Neuronal stem cell (in vitro differentiated cells): ENCODE measurements at places on chromosomes 1 and 21.
A peak's percentile ranks its signal among the peaks of the same experiment; 100 is the strongest.

GRCh38 chr1:118143831-118144230 is 41.2 kb downstream of the SPAG17 start:
- no peak overlapping the region for H3K4me3 ChIP-seq
- DNase-seq, result no peak
- H3K36me3 ChIP-seq, result no peaks in the 10 kb centered on the region
- H3K27ac ChIP-seq, result no peak overlapping the region
- H3K4me1 ChIP-seq, result peaks cover 1% of the 10 kb centered on the region

GRCh38 chr1:119611701-119612113 is 36.4 kb downstream of the ZNF697 start:
- no peaks in the 10 kb centered on the region for H3K36me3 ChIP-seq
- no peak overlapping the region for H3K4me3 ChIP-seq
- DNase-seq, result peak; percentile 62
- no peak overlapping the region for H3K27ac ChIP-seq

GRCh38 chr1:231679109-231679508 is 52.5 kb downstream of the DISC1 start:
- H3K4me1 ChIP-seq, result no peaks in the 10 kb centered on the region
- H3K27me3 ChIP-seq, result no peaks in the 10 kb centered on the region
- no peak overlapping the region for H3K27ac ChIP-seq
- no peak overlapping the region for H3K4me3 ChIP-seq
- no peaks in the 10 kb centered on the region for H3K36me3 ChIP-seq

DNA sequence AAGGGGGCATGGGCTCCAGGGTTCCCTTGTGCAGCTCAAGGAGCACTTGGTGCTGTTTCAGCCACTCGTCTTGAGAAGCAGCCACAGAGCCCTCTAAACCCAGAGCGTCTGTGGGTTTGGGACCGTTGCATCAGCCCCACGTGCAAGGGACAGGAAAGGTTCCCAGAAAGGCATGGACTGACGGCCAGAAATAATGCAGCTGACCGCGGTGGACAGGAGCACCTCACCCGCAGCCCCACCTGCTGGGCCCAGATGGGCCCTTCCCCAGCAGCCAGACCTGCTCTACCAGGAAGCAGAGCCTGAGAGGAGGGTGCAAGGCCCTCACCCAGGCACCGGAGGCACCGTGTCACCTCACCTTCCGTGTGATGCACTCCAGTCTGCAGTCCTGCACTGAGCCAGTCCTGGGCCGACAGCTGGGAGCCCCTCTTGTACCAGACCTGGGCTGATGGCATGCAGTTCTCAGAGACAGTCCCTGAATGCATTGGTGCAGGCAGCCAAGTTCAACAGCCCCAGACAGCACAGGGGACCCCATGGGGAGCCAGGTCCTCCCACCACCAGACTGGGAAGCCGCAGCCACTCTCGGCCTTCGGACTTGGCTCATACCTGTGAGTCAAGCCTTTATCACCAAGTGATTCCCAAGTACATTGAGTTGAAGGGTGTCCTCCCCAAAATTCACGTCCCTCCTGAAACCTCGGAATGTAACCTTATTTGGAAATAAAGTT is 4.8 kb upstream of the TFF3 start:
- no peak overlapping the region for H3K4me3 ChIP-seq
- peaks cover 9% of the 10 kb centered on the region for H3K4me1 ChIP-seq
- H3K36me3 ChIP-seq, result no peaks in the 10 kb centered on the region
- no peak for DNase-seq
- no peak overlapping the region for H3K27ac ChIP-seq

DNA sequence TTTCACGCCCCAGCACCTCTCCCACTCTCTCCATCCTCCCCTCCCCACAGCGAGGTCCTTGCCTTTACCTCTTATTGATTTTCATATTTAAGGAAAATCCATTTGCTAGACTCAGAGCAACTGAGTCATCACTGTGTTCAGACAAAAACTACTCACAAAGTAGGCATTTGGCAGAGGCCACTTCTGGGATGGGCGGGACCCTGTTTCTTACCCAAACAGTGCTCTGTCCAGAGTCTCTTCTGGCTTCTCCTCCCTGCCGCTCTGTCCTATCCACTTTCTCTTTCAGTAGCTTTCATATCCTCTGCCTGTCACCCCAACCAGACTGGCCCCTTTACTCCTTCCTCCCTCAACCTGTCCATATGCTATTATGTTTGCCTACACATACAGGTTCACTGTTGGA is 2.4 kb upstream of the NAV1 start:
- no peak for DNase-seq
- H3K27me3 ChIP-seq, result peaks cover 3% of the 10 kb centered on the region
- no peaks in the 10 kb centered on the region for H3K36me3 ChIP-seq
- no peak overlapping the region for H3K4me3 ChIP-seq
- no peak overlapping the region for H3K27ac ChIP-seq
- H3K4me1 ChIP-seq, result peaks cover 16% of the 10 kb centered on the region

DNA sequence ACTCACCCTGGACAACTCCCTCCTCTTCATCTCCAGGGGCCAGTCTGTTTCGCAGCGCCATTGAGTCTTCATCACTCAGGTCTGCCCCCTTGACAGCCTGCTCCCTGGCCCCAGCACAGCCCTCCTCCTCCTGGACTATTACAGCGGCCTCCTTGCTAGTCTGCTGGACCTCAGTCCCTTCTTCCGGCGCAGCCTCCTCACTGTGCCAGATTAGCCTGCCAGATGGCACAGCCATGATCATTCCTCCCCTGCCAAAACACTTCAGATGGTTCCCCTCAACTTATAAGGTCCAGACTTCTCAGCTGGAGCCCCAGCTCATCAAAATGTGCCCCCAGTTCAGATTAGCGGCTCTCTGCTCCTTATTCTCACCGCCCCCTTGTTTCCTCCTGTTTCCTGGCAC is 7.0 kb upstream of the CELSR2 start:
- DNase-seq, result no peak
- peaks cover 30% of the 10 kb centered on the region for H3K36me3 ChIP-seq
- no peaks in the 10 kb centered on the region for H3K27me3 ChIP-seq

DNA sequence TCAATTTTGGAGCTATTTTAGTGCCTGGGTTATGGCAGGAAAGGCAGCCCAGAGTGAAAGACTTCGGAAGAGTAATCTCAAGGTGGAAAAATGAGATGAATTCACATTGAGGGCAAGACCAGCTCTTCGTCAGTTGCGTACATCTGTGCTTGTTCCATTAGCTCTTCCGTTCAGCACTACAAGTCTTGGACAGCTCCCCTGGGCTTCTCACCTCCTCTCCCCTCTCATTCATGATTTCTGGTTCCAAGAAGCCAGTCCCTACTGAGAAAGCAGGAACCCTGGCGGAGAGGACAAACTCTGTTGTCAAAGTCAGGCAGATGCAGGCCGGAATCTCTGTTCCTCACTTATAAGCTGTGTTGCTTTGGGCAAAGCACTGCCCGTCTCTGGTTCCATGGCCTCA is 76.5 kb downstream of the ACTL8 start:
- H3K4me1 ChIP-seq, result no peaks in the 10 kb centered on the region
- peak; percentile 75 for DNase-seq
- H3K36me3 ChIP-seq, result no peaks in the 10 kb centered on the region
- H3K4me3 ChIP-seq, result no peak overlapping the region
- no peak overlapping the region for H3K27ac ChIP-seq

DNA sequence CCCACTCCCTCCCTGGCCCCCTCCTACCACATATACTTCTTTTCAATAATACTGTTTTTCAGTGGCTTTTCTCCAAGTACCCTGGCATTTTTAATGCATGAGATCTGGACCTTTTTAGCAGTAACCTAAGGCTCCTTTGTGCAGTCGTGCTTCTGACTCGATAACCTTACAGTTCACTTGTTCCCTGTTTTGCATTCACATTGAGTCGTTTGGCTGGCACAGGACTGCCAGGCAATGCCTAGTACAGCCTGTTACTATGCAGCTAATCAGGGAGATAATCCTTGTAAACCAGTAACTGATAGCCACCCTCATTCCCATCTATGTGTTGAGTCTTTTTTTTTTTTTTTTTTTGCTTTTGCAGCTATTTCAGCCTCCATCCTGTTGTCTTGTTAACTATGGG is 3.7 kb downstream of the ATP1B1 start:
- H3K36me3 ChIP-seq, result peaks cover 2% of the 10 kb centered on the region
- H3K27me3 ChIP-seq, result no peaks in the 10 kb centered on the region
- H3K4me1 ChIP-seq, result peaks cover 27% of the 10 kb centered on the region
- no peak for DNase-seq
- H3K27ac ChIP-seq, result no peak overlapping the region

DNA sequence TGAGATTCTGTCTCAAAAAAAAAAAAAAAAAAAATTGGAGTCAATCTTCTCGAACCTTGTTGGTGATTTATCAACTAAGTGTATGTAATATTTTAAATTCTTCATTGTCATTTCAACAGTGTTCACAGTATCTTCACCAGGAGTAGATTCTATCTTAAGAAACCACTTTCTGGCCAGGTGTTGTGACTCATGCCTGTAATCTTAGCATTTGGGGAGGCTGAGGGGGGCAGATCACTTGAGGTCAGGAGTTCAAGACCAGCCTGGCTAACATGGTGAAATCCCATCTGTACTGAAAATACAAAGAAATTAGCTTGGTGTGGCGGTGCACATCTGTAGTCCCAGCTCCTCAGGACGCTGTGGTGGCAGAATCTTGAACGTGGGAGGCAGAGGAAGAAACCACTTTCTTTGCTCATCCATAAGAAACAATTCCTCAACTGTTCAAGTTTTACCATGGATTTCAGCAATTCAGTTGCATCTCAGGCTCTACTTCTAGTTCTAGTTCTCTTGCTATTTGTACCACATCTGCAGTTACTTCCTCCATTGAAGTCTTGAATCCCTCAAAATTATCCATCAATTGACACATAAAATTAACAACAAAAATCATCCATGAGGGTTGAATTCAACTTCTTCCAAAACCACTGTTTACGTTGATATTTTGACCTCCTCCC is 30.4 kb upstream of the EYA3 start:
- H3K4me1 ChIP-seq, result no peaks in the 10 kb centered on the region
- no peak overlapping the region for H3K4me3 ChIP-seq
- H3K27ac ChIP-seq, result no peak overlapping the region

DNA sequence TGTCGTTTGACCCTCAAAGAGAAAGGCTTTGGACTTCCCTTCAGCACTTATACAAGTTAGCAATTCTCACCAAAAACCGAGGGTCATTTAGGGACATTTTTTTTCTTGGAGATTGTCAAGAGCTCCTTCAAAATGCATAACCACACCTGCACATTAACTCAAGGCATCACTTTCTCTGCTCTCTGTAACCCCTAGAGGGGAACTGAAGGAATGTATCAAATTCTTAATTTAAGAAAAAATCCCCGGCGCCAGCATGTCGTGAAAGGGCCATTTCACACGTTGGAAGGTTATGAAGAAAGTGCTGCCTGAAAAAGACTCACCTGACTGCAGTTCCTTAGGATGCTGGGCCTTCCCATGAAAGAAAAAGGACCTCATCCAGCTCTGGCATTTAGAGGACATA is 131.6 kb upstream of the ZC3H12A start:
- no peaks in the 10 kb centered on the region for H3K27me3 ChIP-seq
- H3K4me3 ChIP-seq, result no peak overlapping the region
- no peak for DNase-seq
- H3K27ac ChIP-seq, result no peak overlapping the region
- H3K4me1 ChIP-seq, result peaks cover 6% of the 10 kb centered on the region
- H3K36me3 ChIP-seq, result no peaks in the 10 kb centered on the region

DNA sequence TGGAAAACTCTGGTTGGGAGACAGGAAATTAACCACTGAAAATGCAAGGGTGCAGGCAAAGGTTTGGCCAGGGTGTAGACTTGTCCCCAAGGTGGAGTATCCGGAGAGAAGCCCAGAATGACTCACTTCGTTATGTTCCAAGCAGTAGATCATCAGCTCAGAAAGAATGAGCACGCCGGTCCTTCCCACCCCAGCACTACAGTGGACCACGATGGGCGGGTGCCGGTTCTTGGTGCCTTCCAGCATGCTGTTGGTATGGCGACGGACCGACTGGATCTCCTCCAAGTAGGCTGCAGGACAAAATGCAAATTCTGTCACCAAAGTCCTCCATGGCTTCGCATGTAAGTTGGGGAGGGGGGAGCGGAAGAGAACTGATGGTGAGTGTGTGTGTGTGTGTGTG is 83.4 kb downstream of the SMYD2 start:
- peaks cover 76% of the 10 kb centered on the region for H3K36me3 ChIP-seq
- H3K4me1 ChIP-seq, result peaks cover 2% of the 10 kb centered on the region
- no peak overlapping the region for H3K27ac ChIP-seq
- DNase-seq, result no peak
- H3K27me3 ChIP-seq, result no peaks in the 10 kb centered on the region

- H3K36me3 ChIP-seq, result no peaks in the 10 kb centered on the region
- no peak overlapping the region for H3K27ac ChIP-seq
- peaks cover 6% of the 10 kb centered on the region for H3K4me1 ChIP-seq
- no peak overlapping the region for H3K4me3 ChIP-seq
Measured at GRCh38 chr21:45179568-45180245, 105.3 kb downstream of the ADARB1 start.

DNA sequence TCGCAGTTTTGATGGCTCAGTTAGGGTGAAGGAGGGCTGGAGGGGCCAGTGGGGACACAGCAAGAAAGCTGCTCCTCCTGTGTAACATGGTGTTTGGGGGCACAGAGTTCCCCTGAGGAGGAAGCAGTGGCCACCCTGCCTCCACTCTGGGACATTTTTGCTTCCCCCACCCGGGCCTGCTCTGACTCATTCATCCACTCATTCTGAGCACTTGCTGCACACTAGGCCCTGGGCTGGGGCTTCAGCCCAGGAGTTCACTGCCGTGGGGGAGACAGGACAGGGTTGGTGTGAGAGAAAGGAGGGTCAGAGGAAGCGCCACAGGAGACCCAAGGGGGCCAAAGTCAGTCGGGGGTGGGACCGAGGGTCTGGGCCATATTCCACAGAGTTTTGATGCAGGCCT is 41.4 kb upstream of the ACOT11 start:
- no peak for DNase-seq
- H3K36me3 ChIP-seq, result no peaks in the 10 kb centered on the region
- H3K4me3 ChIP-seq, result no peak overlapping the region

GRCh38 chr1:111568160-111568647 is 51.4 kb upstream of the RAP1A start:
- H3K4me1 ChIP-seq, result no peaks in the 10 kb centered on the region
- H3K36me3 ChIP-seq, result no peaks in the 10 kb centered on the region
- no peak for DNase-seq
- no peaks in the 10 kb centered on the region for H3K27me3 ChIP-seq

- DNase-seq, result no peak
- peaks cover 20% of the 10 kb centered on the region for H3K4me1 ChIP-seq
- H3K4me3 ChIP-seq, result no peak overlapping the region
- H3K36me3 ChIP-seq, result peaks cover 22% of the 10 kb centered on the region
- no peaks in the 10 kb centered on the region for H3K27me3 ChIP-seq
Measured at GRCh38 chr1:28412731-28413130, 43.2 kb downstream of the PHACTR4 start.

DNA sequence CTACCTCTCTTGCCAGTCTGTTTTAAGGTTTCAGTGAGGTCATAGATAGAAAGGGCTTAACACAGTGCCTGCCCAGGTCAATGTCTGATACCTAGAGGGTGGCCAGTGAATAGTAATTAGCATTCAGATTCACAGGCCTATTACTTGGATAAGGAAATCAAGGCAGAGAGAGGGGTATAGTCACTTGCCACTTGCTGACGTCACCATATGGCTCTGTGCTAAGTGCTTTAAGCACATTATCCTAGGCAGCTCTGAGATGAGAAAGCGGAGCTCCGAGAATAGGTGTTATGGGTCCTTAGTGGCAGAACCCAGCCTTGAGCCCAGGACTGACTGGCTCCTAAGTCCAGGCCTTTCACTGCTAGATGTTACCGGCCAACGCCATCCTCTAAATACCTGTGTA is 51.5 kb upstream of the DAB1 start:
- no peaks in the 10 kb centered on the region for H3K4me1 ChIP-seq
- H3K36me3 ChIP-seq, result no peaks in the 10 kb centered on the region
- H3K4me3 ChIP-seq, result no peak overlapping the region

- H3K4me1 ChIP-seq, result no peaks in the 10 kb centered on the region
- no peak for DNase-seq
- no peaks in the 10 kb centered on the region for H3K36me3 ChIP-seq
- H3K4me3 ChIP-seq, result no peak overlapping the region
- no peaks in the 10 kb centered on the region for H3K27me3 ChIP-seq
Measured at GRCh38 chr1:24850328-24850920, 79.7 kb downstream of the RUNX3 start.
